Esophagus muscularis mucosa (tissue), 4 donors: ENCODE measurements at places on chromosomes 3 and 15. TPM values are rescaled to one million over a fixed set of nuclear protein-coding genes. Genes with fewer than 3 reads are reported as not detected.

PCOLCE2 gene
- 53.6 TPM for total RNA-seq

SAMMSON gene
- total RNA-seq, result 1.5 TPM

DNA sequence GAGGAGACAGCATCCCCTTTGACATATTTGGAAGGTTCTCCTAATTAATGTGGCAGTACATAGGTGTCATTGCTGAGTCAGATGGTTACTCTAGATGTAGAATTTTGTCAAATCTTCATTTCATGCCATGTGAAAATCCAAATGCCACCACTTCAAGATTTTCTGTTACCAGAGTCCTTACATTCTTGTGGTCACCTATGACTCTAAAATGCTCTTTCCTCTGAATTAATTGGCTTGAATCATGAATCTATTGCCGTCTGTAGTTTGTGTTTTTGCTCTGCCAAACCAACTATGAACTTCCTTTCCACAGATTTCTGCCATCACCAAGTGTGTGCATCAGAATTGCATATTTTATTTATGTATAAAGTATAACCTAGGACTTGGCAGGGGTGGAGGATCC lies 269.4 kb upstream of the ZPLD1 start:
- H3K4me1 ChIP-seq, result peaks cover 39% of the 10 kb centered on the region
- H3K36me3 ChIP-seq, result no peaks in the 10 kb centered on the region
- H3K4me3 ChIP-seq, result no peak overlapping the region
- DNase-seq, result no peak

- H3K4me1 ChIP-seq, result no peaks in the 10 kb centered on the region
- peak; percentile 77 for DNase-seq
- no peaks in the 10 kb centered on the region for H3K27me3 ChIP-seq
Observed at GRCh38 chr3:187519428-187519890, 150.7 kb downstream of the SST start.

- H3K4me1 ChIP-seq, result no peaks in the 10 kb centered on the region
- H3K27me3 ChIP-seq, result no peaks in the 10 kb centered on the region
- no peak for DNase-seq
- no peak overlapping the region for H3K27ac ChIP-seq
Observed at GRCh38 chr15:38746211-38746610, 181.6 kb upstream of the RASGRP1 start.

DNA sequence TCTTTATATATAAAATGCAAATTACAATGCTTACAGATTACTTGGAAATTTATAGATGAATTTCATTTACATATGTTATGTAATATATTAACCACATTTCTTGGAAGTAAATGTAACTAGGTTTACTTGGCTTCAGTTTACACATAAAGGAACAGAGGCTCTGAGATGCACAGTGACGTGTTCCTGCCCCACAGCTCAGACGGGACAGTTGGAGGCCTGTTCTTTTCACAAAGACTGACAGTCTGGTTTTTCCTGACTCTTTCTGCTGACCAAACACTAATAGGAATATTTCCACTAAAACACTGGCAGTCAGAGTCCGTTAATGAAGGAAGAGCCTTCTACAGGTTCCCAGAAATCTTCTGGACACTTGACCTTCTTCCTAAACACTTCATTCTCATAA lies 336.1 kb downstream of the MFSD1 start:
- no peaks in the 10 kb centered on the region for H3K36me3 ChIP-seq
- H3K27me3 ChIP-seq, result no peaks in the 10 kb centered on the region
- H3K4me1 ChIP-seq, result no peaks in the 10 kb centered on the region
- H3K27ac ChIP-seq, result no peak overlapping the region
- no peak overlapping the region for H3K4me3 ChIP-seq
- no peak for DNase-seq
